ENCODE measurements at places on chromosomes 3 and 15. TPM values are rescaled to one million over a fixed set of nuclear protein-coding genes. Genes with fewer than 3 reads are reported as not detected.

DNA sequence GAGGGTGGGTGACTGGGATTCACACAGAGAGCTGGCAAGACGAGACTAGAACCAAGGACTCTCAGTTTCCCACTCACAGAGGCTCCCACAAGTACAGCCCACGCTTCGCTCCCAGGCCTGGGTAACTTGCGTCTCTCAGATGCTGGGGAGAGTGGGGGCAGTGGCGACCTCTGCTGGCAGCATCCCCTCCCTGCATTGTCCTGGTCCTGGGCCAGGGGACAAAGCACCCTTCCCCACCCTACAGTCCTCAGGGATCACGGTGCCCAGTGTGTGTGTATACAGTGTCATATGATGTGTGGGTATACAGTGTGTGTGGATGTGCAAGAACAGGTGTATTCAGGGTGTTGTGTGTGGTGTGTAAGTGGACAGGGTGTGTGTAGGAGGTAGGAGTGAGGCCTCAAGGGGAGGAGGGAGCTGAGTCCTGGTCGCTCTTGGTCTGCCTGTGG, 12.8 kb downstream of the VILL start:
- DNase-seq, result peak; percentile 61
- H3K27me3 ChIP-seq, result no peaks in the 10 kb centered on the region
- no peak overlapping the region for H3K27ac ChIP-seq
- H3K4me3 ChIP-seq, result no peak overlapping the region

The PLA2G4D gene
- total RNA-seq, result not detected

The TERC gene
- 2.1 TPM for total RNA-seq

The P2RY1 gene
- 2.2 TPM for total RNA-seq

The RETNLB gene
- not detected for total RNA-seq

GRCh38 chr3:143720381-143720780, 127.9 kb downstream of the SLC9A9 start:
- no peaks in the 10 kb centered on the region for H3K4me1 ChIP-seq
- H3K27ac ChIP-seq, result no peak overlapping the region
- H3K4me3 ChIP-seq, result no peak overlapping the region
- H3K36me3 ChIP-seq, result no peaks in the 10 kb centered on the region
- H3K27me3 ChIP-seq, result no peaks in the 10 kb centered on the region
- DNase-seq, result no peak

The XCR1 gene
- 1.4 TPM for total RNA-seq

DNA sequence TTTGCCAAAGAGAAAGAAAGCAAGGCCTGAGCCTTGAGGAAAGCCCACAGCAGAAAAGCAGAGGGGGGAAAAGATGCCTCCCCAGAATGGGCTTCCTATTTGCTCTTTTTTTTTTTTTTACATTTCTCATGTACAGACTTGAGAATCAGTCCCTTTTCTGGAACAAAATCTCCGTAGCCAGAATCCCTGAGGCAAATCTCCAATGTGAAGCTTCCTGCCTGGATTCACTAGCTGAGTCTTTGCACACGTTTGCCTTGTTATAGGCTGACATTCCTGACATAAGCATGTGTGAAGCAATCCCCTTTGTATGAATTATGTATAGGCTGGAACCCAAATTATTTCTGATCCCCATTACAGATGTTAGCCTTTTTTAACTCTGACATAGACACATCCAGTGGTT, 52.2 kb upstream of the ACTL6A start:
- no peaks in the 10 kb centered on the region for H3K36me3 ChIP-seq
- no peak for DNase-seq
- H3K4me3 ChIP-seq, result no peak overlapping the region
- no peaks in the 10 kb centered on the region for H3K27me3 ChIP-seq
